ENCODE measurements at places on chromosomes 3 and 15. TPM values are rescaled to one million over a fixed set of nuclear protein-coding genes. Genes with fewer than 3 reads are reported as not detected.
A peak's percentile ranks its signal among the peaks of the same experiment; 100 is the strongest.

Gene POPDC2
- total RNA-seq, result 7.8 TPM

DNA sequence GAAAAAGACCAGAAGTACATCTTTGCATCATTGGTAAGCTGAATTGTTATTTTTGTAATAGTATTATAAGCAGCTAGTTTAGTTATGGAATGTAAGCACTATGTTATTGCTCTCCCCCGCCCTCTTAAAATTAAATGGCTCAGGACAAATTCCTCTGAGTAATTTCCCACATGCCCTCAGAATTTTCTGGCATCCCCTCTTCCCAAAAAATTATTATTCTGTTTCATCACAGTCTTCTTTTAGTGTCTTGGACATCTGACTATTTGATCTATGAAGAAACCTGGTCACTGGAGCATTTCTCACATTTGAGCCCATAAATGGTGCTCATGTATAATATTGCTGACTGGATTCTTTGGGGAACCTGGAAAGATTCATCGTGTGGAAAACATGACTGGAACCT, 68.3 kb downstream of the KLHL25 start:
- no peaks in the 10 kb centered on the region for H3K36me3 ChIP-seq
- H3K27ac ChIP-seq, result peak overlapping the region; percentile 67
- H3K27me3 ChIP-seq, result no peaks in the 10 kb centered on the region
- DNase-seq, result no peak

GRCh38 chr15:81274931-81275707, 48.8 kb downstream of the STARD5 start:
- H3K27ac ChIP-seq, result no peak overlapping the region
- H3K4me3 ChIP-seq, result no peak overlapping the region
- H3K36me3 ChIP-seq, result no peaks in the 10 kb centered on the region
- no peaks in the 10 kb centered on the region for H3K27me3 ChIP-seq

DNA sequence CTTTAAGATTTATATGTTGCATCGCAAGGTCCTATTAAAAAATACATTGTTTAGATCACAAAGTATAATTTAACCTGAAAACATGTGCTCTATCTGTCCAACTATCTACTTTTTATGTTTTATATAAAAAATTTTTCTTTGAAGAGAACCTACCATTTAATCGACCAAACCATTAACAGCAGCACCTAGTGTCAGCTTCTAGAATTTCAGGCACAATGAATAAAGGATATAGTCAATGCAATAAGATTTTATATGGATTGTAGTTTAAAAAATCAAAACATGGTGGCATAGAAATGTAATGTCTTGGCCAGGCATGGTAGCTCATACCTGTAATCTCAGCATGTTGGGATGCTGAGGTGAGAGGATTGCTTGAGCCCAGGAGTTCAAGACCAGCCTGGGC, 313.7 kb downstream of the GAP43 start:
- H3K4me1 ChIP-seq, result no peaks in the 10 kb centered on the region
- no peaks in the 10 kb centered on the region for H3K36me3 ChIP-seq
- H3K4me3 ChIP-seq, result no peak overlapping the region
- no peak overlapping the region for H3K27ac ChIP-seq
- DNase-seq, result no peak

DNA sequence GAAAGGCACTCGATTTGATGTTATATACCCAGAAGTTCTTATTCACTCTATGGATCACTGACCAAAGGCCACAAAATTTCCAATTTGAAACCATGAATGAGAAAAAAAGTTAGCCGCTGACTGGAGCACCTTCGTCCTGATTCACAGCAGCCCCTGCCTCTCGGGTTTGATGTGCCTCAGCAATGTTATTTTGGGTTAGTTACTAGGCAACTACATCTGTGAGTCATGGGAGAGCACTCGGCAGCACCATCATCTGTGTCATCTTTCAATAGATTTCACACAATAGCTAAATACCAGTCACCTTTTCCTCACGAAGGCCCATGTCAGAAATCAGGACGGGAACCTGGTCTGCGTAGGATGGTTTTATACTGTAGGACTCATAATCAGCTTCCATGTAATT, 269.2 kb downstream of the ZBBX start:
- H3K27ac ChIP-seq, result no peak overlapping the region
- DNase-seq, result no peak
- no peaks in the 10 kb centered on the region for H3K4me1 ChIP-seq
- H3K4me3 ChIP-seq, result no peak overlapping the region
- no peaks in the 10 kb centered on the region for H3K36me3 ChIP-seq

DNA sequence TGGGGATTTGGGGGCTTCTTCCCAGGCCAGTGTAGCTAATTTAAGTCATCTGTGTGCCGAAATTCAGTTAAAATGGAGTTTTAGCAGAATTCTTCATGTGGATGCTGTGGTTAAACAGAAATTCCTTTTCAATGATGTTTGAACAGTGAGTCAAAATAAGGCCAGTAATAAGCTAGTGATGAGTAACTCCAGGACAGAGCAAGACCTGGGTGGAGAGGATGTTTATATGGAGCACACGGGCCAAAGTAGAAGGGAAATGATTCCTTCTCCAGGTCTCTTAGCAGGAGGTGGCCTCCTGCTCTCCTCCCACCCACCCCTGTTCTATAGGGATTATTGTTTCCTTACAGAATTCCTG, 31.9 kb upstream of the UACA start:
- DNase-seq, result no peak
- peaks cover 6% of the 10 kb centered on the region for H3K4me1 ChIP-seq
- H3K27ac ChIP-seq, result peak overlapping the region; percentile 26

- H3K4me3 ChIP-seq, result no peak overlapping the region
- H3K4me1 ChIP-seq, result no peaks in the 10 kb centered on the region
- no peaks in the 10 kb centered on the region for H3K36me3 ChIP-seq
- DNase-seq, result no peak
Measured at GRCh38 chr15:65981837-65982626, 112.7 kb downstream of the RAB11A start.

GRCh38 chr15:32784581-32784980, 66.8 kb downstream of the GREM1 start:
- H3K27ac ChIP-seq, result no peak overlapping the region
- H3K4me1 ChIP-seq, result no peaks in the 10 kb centered on the region
- H3K36me3 ChIP-seq, result no peaks in the 10 kb centered on the region
- H3K4me3 ChIP-seq, result no peak overlapping the region
- H3K27me3 ChIP-seq, result no peaks in the 10 kb centered on the region

Measured in gastrocnemius medialis (tissue), 4 donors.